RCC 7860 (cell line): ENCODE measurements at places on chromosomes 4 and X.

DNA sequence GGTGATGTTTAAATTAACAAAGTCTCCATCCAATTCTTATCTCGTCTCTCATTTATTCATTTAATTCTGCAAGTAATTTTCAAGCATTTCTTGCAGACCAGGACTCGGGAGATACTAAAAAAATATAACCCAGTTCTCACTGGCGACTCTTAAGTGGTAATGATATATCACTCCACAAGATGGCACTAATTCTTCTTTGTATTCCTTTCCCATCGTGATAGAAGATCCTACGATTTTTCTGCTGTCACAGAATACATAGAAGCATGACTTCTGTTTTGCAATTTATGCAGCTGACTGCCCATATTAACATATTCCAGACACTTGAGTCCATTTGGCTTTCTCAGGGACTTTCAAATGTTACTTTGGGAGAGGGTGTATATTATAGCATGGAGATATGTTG is 64.0 kb upstream of the FGF13 start:
- peak; percentile 4 for DNase-seq

GRCh38 chr4:124941267-124941666 is 228.7 kb upstream of the ANKRD50 start:
- peak; percentile 30 for DNase-seq

GRCh38 chr4:40827758-40828157 is 78.0 kb downstream of the NSUN7 start:
- no peak for DNase-seq

DNA sequence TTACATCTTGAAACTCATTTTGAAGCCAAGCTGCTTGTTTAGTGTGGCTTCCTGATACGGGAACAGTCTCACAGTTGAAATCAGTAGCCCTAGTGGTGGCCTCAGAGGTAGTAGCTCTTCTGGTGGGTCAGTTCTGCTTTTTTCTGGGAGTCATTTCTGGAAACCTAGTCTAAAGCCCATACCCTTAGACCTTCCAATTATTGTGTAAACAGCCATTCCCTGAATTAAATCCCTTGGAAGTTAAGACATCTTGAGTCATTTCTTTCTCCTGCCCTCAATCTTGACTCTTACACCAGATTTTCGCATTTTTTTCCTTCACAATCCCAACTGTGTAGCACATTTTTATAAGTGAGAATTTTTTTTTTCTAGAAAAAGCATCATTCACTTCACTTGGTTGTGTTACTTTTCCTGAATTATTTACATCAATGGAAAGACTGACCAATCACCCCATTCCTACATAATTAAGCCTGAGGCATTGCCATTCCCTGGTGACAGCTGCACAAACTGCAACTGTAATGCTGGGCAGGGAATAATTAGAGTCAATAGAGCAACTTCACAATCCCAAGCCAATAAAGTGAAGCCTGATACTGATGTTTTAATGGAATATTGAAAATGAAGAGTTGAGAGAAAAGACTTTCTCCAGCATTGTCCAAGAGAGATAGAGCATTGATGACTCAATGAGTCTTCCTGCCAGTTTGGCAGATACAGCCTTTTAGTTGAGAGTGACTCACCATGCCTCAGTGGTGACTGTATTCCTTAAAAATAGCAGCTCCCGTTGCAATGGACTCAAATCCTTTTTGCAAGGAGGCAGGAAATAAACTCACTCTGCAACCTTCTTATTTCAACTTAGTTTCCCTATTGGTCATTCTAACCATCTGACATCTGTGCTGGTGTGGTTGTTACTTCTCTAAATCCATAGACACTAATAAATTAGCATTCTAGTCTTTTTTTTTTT is 13.0 kb upstream of the SEPSECS start:
- DNase-seq: peak; percentile 88

DNA sequence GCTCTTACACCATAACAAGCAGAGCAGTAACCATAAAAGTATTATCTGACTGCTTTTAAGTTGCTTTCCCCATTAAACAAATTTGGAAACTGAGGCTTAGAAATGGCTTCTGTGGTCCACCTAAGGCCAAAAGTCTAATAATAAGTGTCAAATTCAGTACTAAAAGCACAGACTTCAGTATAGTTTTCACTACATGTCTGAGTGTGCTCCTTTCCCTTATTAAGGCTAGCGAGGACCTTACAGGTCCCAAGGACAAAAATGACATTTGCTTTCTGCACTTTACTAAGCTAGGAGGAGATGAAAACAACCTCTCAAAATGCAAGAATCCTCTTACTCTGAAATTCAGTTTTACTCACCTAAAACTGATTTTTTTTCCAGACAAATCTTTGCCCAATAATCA is 127.2 kb downstream of the ENOX2 start:
- no peak for DNase-seq

DNA sequence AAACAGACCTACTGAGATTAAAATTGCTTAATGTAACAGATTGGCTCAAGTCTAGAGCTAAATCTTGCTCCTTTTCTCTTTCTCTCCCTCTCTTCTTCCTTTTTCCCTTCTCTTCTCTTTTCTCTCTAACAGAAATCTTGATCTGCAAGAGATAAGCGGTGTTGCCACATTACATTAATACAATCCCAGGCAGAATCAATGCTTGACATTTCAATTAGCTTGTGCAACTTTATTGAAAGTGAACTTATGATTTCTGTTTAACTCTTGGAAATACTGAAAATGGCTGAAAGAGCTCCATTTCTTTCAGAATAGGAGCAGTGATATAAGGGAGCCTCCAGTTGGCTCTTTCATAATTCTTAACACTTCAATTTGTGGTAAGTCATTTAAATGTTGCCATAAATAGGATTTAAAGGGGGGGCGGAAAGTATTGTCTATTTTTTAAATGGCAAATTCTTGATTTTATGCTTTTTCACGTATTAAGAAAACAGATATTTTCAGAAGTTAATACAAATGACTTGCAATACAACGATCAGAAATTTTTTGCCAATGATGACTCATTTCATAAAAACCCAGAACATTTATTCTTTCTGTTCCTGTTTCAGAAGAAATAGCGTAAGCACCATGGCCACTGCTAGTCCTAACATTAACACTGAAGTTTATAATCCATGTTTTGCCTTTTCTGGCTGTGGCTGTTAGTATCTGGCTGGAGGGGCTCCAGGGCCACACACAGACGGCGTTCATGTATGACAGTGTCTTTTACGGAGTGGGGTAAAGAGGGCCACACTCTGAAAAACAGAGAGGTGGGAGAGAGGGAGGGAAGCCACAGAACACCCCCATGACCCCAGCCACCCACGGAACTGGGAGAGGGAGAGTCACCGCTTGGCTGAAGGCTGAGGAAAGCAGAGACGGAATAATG is 115.7 kb upstream of the FAT1 start:
- no peak for DNase-seq

DNA sequence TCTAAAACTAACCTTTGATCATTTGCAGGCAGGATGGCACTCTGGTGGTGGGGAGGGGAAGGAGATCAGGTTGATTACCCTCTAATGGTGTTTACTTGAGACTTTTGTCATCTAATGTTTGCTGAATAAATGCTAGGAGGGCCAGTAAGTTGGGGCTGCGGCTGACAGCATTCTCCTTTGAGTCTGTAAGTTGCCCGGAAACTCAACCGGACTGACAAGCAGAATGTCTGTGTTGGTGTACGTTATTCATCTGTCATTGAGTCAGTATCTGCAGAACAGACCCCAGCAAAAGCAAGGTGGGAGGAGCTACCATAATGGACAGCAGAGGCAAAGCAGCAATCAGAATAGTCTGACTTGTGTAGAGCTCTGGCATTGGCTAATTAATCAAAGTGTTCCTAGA is 1210.6 kb upstream of the PABPC4L start:
- DNase-seq: no peak

GRCh38 chrX:63675716-63676115 is 109.3 kb downstream of the ARHGEF9 start:
- DNase-seq: no peak

GRCh38 chrX:9102956-9103355 is 69.0 kb upstream of the FAM9B start:
- DNase-seq: no peak

DNA sequence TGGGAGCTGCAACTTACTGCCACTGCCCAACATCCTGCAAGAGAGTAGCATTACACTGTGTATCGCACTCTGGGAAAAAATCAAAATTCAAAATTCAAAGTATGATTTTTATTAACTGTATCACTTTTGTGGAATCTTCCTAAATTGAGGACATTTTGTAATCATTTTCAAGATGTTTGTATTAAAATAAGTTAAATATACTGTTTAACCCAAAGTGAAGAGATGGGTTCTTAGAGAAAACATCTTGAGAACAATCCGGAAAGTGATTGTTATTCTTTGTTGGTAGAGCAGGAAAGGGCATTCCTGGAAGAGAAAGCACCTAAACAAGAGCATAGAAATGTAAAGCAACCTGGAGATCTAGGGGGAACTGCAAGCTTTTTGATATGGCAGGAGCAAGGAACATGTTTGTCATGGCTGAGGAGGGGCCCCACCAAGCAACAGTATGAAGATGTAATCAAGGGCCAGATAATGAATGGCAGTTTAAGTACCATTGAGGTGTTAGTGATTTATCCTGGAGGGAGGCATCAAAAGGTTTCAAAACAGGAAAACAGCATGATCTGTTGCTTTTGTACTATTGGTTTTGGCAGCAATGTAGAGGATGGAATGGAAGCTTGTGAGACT is 14.1 kb upstream of the SEC24D start:
- DNase-seq: no peak

DNA sequence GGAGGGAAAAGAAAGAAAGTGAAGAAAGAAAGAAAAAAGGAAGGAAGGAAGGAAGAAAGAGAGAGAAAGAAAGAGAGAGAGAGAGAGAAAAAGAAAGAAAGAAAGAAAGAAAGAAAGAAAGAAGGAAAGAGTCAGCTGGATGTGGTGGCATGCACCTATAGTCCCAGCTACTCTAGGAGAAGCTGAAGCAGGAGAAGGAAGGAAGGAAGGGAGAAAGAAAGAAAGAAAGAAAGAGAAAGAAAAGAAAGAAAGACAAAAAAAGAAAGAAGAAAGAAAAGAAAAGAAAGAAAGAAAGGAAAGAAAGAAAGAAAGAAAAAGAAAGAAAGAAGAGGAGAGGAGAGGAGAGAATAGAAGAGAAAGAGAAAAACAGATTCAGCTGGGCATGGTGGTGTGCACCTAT is 44.3 kb upstream of the ERVMER34-1 start:
- no peak for DNase-seq

- DNase-seq: no peak
Observed at GRCh38 chrX:128754130-128754529, 701.9 kb upstream of the ACTRT1 start.

- peak; percentile 6 for DNase-seq
Observed at GRCh38 chr4:151658959-151659600, 101.7 kb downstream of the GATB start.

DNA sequence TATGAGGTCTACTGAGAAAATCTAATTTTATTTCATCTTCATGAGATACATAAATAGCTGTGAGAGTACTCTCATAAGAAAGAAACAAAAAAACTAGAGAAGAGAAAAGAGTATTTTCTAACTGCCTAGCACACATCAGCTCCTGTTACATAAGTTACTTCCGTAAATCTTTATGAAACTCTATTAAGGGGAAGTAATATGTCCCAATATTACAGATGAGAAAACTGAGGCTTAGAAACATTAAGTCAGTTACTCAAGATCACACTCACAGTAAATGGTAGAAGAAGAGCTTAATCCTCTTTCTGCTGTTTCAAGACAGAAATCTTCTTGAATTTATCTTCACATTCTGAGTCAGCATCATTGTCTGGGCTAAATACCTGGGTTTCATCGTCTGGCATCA is 164.1 kb downstream of the DTHD1 start:
- no peak for DNase-seq

- DNase-seq: no peak
Observed at GRCh38 chrX:110044346-110045249, 41.7 kb downstream of the TMEM164 start.

DNA sequence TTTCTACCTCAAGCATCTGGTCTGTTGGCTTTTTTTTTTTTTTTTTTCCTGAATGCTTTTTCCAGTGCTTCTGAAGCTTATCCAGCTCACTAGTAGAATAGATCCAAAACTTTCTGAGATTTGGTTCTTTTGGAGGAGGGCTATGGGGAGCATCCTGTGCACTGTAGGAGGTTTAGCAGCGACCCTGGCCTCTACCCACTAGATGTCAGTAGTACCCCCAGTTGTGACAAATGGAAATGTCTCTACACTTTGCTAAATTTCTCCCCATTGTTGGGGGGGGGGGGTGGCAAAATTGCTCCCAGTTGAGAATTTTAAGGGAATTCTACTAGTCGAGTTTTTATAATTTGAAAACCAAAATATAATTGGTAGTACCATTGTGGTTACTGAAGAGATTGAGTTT is 23.0 kb upstream of the PPA2 start:
- DNase-seq: no peak

DNA sequence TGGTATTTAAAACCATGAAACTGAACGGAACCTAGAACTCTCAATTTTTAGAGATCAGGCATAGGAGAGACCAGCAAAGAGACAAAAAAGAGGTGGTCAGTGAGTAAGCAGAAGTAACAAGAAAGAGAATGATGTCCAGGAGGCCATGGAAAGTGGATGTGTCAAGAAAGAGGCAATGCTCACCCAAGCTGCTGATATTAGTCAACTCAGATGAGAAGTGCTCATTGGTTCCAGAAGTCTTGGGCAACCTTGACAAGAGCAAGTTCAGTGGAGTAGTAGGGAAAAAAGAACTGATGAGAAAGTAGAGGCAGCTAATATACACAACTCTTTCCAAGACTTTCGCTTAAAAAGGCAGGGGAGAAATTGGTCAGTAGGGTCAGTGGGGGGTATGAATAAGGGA is 23.0 kb upstream of the CCDC149 start:
- DNase-seq: no peak

DNA sequence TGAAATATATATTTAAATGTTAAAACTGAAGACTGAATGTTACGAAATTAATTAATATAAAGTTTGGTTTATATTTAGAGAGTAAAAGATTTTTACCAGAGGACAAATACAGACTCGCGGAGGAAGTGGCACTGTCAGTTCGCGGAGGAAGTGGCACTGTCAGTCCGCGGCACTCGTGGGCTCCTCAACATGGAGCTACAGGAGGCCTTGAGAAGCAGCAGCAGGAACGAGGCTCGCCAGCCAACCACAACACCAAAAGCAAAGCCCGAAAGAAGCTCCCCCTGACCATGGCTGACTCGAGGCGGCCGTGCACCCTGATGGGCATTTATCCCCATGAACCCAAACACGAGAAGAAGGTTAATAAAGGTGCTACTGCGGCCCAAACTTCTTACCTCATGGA is 125.3 kb upstream of the PABPC4L start:
- DNase-seq: no peak

DNA sequence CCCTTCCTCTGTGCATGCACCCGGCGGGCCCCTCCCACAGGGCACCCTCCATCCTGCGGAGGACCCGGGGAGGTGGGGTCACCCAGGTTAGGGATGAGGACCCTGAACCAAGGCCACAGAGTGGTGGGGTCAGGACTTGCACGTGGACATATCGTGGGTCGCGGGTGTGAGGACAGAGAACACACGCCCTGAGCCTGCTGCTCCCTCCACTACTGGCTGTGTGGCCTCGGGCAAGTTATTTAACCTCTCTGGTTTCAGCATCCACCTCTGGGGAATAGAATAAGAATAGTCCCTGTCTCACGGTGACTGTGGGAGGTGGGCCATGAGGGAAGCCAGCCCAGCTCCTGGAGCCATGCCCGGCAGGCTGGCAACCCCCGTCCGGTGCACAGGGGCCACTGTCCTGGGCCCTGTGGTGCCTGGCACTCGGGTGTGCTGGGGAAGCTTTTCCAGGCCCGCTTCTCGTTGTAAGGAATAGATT is 5.1 kb downstream of the PSAPL1 start:
- no peak for DNase-seq
